HepG2 (cell line): ENCODE measurements at places on chromosomes 12 and 14. TPM values are rescaled to one million over a fixed set of nuclear protein-coding genes. Genes with fewer than 3 reads are reported as not detected.

DNA sequence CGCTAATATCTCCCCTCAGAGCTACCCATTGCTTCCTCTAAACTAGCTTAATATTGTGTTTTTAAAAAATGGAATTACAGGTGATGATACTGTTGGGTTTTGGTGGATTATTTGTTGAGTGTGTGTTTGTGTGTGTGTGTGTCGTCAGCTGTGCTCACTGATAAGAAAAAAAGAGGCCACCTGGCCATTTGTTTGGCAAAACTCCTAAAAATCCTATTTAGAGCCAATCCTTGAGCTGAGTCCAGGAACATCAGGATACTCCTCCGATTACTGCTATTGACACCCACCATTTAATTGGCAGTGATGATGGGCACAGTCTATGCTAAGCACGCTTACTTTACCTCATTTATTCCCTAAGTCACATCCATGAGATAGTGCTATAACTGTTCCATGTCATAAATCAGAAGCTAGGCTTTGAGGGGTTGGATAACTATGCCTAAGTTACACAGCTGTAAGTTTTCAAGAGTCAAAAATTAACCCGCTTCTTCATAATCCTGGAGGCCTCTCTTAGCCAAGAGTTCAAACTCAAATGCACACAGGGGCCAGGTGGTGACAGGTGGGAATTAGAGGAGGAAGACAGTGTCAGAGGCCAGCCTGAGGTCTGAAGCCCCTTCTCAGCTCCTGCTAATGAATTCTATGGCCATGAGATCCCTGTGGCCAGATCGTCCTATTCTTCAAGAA, 1026.6 kb upstream of the TMEM132C start:
- no peak for DNase-seq

DNA sequence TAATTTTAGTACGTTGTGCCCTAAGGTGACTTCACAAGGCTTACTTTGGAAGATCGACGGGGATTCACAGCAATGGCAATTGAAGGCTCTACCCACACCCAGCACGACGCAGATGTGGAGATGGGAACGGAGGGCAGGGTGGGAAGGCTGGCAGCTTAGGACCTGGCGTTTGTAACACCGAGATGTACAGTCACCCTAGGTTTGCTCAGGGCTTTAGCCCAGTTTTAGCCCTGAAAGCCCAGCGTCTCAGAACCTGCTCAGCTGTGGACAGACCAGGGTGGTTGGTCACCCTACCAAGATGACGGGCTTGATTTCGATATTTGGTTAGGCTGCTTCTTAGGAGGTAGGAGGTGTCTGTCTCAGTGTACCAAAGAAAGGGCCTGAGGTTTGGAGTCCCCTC, 100.5 kb upstream of the MED13L start:
- no peak for DNase-seq

GRCh38 chr14:29028973-29029582, 262.5 kb downstream of the FOXG1 start:
- DNase-seq: peak; percentile 99

DNA sequence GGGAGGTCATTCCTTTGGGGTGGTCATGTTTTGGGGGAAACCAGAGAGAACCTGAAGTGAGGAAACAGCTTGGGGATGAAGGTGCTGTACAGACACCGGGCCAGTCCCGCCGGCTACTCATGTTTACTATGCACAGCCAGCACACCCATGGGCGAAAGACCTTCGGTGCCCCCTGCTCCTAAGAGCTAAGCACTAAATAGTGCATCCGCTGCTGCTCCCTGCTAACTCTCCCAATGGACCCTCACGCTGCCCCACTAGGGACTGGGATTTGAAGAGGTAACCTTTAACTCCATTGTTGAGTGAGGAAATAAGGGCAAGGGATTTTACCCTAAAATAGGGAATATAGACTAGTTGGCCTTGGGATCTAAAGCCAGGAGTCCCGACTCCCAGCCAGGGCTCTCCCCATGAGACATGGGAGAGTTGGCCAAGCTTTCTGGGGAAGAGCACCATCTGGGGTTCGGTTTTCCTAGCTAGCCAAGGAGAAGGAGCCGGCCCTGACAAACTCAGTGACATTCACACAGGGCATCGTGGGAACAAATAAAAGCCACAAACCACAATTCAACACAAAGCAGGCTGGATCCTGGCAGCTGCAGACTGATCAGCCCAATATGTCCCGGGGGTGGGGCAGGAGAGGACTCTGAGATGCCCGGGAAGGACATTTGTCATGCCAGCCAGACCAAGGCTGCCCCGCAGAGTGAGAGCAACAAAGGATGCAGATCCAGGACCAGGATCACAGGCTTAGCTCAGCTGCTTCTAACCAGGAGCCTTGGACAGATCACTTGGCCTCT, 91.7 kb downstream of the SINHCAF start:
- DNase-seq: no peak

GRCh38 chr12:111024205-111024801, 103.9 kb upstream of the MYL2 start:
- peak; percentile 44 for DNase-seq

- DNase-seq: no peak
Measured at GRCh38 chr12:19834592-19834991, 395.3 kb downstream of the AEBP2 start.

DNA sequence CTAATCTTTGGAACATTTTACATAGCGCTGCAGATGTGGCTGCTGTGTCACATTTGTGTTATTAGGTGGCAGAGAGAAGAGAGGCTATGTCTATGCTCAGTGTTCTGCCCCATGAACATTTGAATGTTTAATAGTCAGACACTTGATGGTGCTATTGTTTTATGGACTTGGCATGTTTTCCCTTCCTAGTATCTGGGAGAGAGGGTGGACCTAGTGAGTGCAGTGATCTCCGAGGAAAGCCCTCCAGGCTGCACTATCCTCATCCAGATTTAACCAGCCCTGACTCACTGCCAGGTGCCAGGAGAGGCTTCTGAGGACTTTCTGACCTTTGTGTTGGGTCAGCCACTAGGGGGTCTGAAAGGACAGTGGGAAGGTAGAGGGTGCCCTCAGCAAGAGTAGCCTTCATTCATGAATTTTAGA, 24.3 kb downstream of the ZFC3H1 start:
- DNase-seq: peak; percentile 53

DNA sequence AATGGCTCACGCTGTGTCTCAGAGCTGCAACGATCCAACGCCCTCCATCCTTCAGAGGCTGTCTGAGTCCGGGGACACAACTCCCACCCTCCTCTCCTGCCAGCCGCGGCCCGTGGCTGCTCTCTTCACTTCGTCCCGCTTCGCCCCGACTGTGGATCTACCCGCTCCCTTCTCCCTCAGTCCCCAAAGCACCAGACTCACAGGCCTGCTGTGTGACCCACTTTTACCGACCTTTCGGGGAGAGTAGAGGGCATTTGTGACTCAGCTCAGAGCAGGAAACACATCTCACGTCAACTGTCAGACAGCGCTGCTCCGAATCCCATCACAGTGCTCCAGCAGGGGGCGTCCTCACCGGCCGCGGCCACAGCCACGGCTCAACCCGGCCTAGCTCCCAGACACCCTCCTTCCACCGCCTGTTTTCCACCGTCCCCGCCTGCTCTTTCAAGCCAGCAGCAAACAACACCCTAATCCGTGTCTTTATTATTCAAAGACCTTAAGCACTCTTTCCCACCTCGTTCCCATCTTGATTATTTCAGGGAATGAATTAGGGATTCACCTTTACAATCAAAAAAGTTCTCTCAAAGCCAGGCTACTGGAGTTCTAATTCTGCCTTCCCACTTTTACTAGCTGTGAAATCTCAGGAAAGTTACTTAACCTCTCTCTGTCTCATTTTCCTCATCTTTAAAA, 5.0 kb upstream of the AQP2 start:
- DNase-seq: peak; percentile 37

- no peak for DNase-seq
Measured at GRCh38 chr12:108313241-108313605, 25.9 kb downstream of the CMKLR1 start.

- DNase-seq: no peak
Measured at GRCh38 chr14:94653321-94653720, 41.1 kb downstream of the SERPINA3 start.

DNA sequence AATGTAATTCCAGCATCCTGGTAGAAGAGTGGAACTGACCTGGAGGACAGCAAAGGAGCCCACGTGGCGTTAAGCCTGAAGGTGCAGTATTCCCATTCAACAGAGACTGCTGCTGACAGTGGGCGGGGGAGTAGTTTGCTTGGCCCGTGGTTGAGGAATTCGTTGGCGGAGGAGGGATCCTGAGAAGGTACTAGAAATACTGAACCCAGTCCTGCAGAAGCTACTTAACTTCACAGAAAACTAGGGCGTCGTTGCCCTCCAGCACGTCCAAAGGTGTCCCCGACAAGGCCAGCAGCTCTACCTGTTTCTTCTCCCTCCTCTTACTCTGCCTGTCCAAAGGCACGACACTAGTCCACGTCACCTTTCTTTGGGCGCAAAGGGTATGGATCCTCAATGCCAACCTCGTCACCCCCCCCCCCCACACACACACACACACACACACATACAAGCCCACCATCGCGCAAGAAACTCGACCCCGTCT, 303 bp downstream of the PUS7L start:
- peak; percentile 37 for DNase-seq

Gene PHETA1
- total RNA-seq: 12.7 and 20.8 TPM in 2 replicates

Gene TMEM260
- total RNA-seq: 4.8 and 9.3 TPM in 2 replicates

Gene VCPKMT
- 5.4 and 5.5 TPM in 2 replicates for total RNA-seq

Gene SETD3
- total RNA-seq: 67.1 and 71.2 TPM in 2 replicates

Gene OTX2
- not detected in 2 replicates for total RNA-seq
